ENCODE measurements at places on chromosomes 3 and 15. TPM values are rescaled to one million over a fixed set of nuclear protein-coding genes. Genes with fewer than 3 reads are reported as not detected.

DNA sequence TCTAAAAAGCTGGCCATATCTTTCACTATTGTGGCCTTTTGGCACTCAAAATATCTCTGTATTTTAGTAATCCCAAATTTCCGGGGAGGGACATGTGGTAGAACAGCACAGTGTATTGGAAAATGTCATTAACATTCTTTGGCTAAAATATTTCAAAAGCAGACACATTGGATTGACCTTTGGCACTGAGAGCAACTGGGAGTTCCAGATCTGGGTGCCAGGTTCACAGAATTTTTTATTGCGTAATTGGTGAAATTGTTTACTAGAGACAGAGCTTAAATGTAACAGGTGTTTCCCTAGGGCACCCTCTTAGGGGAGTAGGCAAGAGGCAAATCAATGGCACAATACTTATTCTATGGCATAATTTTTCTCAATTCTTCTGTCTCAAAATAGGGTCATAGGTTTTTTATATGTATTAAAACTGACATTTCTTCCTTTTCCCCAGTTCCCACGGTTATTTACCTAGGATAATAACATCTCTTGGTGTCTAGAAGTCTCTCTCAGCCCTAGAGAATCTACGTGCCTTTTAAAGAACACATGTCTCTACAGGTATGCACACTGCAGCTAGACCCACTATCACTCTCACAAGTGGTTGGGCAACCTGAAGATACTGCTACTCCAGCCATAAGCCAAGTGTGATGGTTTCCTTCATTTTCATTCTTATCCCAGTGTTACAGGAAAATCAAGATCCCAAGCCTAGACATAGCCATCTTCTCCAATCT lies 10.6 kb downstream of the RBMS3 start:
- no peaks in the 10 kb centered on the region for H3K36me3 ChIP-seq
- DNase-seq = no peak
- H3K4me1 ChIP-seq = no peaks in the 10 kb centered on the region
- no peaks in the 10 kb centered on the region for H3K27me3 ChIP-seq

C2CD4A gene
- total RNA-seq = not detected

SPATA12 gene
- not detected for total RNA-seq

- no peaks in the 10 kb centered on the region for H3K27me3 ChIP-seq
- peaks cover 10% of the 10 kb centered on the region for H3K4me1 ChIP-seq
- H3K27ac ChIP-seq = no peak overlapping the region
- H3K4me3 ChIP-seq = no peak overlapping the region
- DNase-seq = no peak
- no peaks in the 10 kb centered on the region for H3K36me3 ChIP-seq
Observed at GRCh38 chr3:59469948-59470723, 420.3 kb upstream of the CFAP20DC start.

GRCh38 chr3:128767094-128767750 lies 41.2 kb downstream of the RAB7A start:
- peak overlapping the region; percentile 50 for H3K27ac ChIP-seq
- no peak for DNase-seq
- no peaks in the 10 kb centered on the region for H3K27me3 ChIP-seq
- H3K4me3 ChIP-seq = no peak overlapping the region

- no peaks in the 10 kb centered on the region for H3K36me3 ChIP-seq
- H3K27me3 ChIP-seq = peaks cover 7% of the 10 kb centered on the region
- H3K4me1 ChIP-seq = no peaks in the 10 kb centered on the region
- DNase-seq = no peak
- H3K4me3 ChIP-seq = no peak overlapping the region
Observed at GRCh38 chr3:127101411-127102187, 91.3 kb upstream of the PRR23E start.

Measured in activated B cell treated with CpG ODN at 0.5 μM for 24 hours (primary cell).